ENCODE measurements at places on chromosomes 4 and X.

- no peak for DNase-seq
These were observed 19.8 kb downstream of the VCX3B start for GRCh38 chrX:8484360-8484949.

DNA sequence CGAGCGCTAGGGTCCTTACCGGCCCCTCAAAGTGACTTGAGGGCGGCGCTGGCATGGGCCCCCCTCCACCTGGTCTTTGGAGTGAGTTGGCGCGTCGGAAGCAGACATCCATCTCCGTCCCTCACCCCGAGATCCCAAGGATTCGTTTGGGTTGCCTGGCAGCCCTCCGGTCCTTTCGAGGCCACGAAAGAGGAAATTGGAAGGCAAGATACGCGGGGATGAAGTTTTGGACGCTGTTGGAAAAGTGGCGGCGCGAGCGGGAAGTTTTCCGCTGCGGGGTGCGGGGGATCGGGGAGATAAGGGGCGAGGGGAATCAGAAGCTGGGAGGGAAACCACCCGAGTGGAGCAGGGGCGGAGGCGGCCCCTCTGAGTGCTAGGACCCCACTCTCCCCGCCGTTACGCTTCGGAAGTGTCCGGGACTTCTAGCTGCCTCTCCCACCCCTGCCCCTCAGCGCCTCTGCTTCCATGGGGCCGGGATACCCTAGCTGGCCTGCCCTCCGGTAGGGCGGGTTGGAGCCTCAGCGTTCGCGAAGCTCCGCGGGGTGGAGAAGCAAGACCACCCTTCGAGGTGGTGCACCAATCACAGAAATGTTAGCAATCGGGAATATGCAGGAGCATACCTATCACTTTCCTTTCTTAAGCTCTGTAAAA, 57.8 kb downstream of the FRMPD3 start:
- DNase-seq: no peak

DNA sequence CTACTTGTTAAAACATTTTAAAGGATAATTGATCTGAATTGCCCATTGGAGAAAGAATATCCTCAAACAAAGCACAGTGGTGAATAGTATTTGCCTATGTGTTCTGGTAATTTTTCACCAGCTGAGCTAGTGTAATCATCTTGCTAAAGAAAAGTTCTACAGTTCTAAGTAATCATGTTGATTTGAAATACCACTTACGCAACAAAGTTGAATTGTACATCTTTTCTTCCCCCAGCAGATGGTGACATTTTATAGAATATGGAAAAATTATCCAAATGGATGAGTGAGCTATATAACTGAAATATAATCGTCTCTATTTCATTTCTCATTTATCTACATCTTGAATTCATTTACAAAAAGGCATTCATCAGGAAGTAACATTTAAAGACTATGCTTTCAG, 9.7 kb upstream of the ZNF674 start:
- no peak for DNase-seq

- no peak for DNase-seq
These were observed 356.1 kb downstream of the SLITRK2 start for GRCh38 chrX:146173742-146174141.

DNA sequence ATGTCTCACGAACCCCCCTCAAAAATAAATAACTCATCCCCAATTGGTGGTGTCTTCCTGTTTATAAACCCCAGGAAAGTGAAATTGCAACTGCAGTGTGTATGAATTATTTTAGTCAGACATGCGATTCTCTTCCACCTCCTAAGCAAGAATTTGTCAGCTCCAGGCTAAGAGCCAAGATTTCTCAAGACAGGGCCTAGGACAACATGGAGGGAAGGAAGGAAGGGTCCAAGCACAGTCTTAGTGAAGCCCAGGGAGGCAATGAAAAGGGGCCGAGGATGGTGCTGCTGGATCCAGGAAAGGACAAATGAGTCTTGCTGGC, 20.0 kb downstream of the SH3KBP1 start:
- DNase-seq: no peak

Measured in epithelial cell of proximal tubule (primary cell).